ENCODE measurements at places on chromosomes 1 and 21. TPM values are rescaled to one million over a fixed set of nuclear protein-coding genes. Genes with fewer than 3 reads are reported as not detected.

S100A12 gene
- 14.9 TPM for total RNA-seq

SPRR2E gene
- not detected for total RNA-seq

SPAG17 gene
- 40.0 TPM for total RNA-seq

SNX7 gene
- 24.8 TPM for total RNA-seq

WDR3 gene
- 19.7 TPM for total RNA-seq

SEC16B gene
- 1.5 TPM for total RNA-seq

FNDC5 gene
- 5.3 TPM for total RNA-seq

TMCO2 gene
- not detected for total RNA-seq

MYOG gene
- not detected for total RNA-seq

ICOSLG gene
- 1.6 TPM for total RNA-seq

CD53 gene
- 59.9 TPM for total RNA-seq

- peak; percentile 69 for DNase-seq
- H3K4me1 ChIP-seq = peaks cover 4% of the 10 kb centered on the region
- H3K4me3 ChIP-seq = peak overlapping the region; percentile 99
These were observed 541 bp downstream of the USP48 start for GRCh38 chr1:21782349-21782867.

- H3K4me3 ChIP-seq = no peak overlapping the region
- no peak for DNase-seq
- H3K27ac ChIP-seq = no peak overlapping the region
These were observed 102.6 kb downstream of the ADSS2 start for GRCh38 chr1:244349103-244349531.

- H3K4me1 ChIP-seq = no peaks in the 10 kb centered on the region
- no peak for DNase-seq
- peaks cover 2% of the 10 kb centered on the region for H3K27me3 ChIP-seq
These were observed 61.9 kb downstream of the TBX15 start for GRCh38 chr1:118926261-118926660.

- H3K4me1 ChIP-seq = no peaks in the 10 kb centered on the region
- no peaks in the 10 kb centered on the region for H3K27me3 ChIP-seq
- H3K27ac ChIP-seq = no peak overlapping the region
- no peak for DNase-seq
These were observed 189.0 kb upstream of the ZRANB2 start for GRCh38 chr1:71269818-71270217.

DNA sequence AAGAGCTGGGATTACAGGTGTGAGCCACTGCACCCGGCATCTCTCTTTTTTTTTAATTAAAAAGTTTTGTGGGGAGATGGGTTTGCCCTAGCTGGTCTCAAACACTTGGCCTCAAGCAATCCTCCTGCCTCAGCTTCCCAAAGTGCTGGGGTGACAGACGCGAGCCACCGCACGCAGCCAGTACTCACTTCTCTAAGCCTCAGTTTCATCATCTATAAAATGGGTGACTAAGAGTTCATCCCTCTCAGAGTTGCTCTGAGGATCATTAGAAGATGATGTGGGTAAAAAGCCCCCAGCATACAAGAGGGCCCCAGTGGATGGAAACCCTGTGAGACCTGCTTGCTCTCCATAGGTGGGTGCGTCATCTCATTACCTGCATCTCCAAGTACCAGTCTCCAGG lies 2.5 kb upstream of the CATSPER4 start:
- H3K27me3 ChIP-seq = no peaks in the 10 kb centered on the region
- no peak overlapping the region for H3K27ac ChIP-seq
- no peaks in the 10 kb centered on the region for H3K4me1 ChIP-seq
- H3K36me3 ChIP-seq = peaks cover 14% of the 10 kb centered on the region
- DNase-seq = no peak

GRCh38 chr1:43235040-43235439 lies 34.7 kb upstream of the TMEM125 start:
- peaks cover 5% of the 10 kb centered on the region for H3K4me1 ChIP-seq
- no peak for DNase-seq
- H3K27ac ChIP-seq = no peak overlapping the region
- no peaks in the 10 kb centered on the region for H3K27me3 ChIP-seq

DNA sequence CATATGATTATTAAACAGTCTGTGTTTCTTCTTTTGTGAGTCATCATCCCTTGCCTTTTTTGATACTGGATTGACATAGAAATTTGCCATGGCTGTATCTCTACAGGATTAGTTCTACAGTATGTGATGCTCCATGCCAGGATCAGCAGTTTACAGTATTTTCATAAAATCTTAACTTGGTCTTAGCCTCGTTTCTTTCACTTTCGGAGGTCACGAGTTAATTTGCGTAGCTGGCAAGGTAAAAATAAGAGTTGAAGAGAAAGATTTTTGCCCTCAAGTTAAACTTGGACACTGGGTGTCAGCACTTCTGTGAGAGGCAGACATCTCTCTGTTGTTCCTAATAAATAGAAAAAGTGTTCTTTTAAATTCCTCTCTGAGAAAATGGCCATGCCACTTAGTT lies 79.1 kb downstream of the CACNA1E start:
- H3K27ac ChIP-seq = no peak overlapping the region
- no peaks in the 10 kb centered on the region for H3K27me3 ChIP-seq
- no peak for DNase-seq
- H3K36me3 ChIP-seq = no peaks in the 10 kb centered on the region
- H3K4me3 ChIP-seq = no peak overlapping the region

GRCh38 chr1:83776913-83777757 lies 221.8 kb downstream of the TTLL7 start:
- no peaks in the 10 kb centered on the region for H3K27me3 ChIP-seq
- H3K36me3 ChIP-seq = no peaks in the 10 kb centered on the region
- H3K4me1 ChIP-seq = no peaks in the 10 kb centered on the region
- no peak overlapping the region for H3K27ac ChIP-seq
- no peak overlapping the region for H3K4me3 ChIP-seq

DNA sequence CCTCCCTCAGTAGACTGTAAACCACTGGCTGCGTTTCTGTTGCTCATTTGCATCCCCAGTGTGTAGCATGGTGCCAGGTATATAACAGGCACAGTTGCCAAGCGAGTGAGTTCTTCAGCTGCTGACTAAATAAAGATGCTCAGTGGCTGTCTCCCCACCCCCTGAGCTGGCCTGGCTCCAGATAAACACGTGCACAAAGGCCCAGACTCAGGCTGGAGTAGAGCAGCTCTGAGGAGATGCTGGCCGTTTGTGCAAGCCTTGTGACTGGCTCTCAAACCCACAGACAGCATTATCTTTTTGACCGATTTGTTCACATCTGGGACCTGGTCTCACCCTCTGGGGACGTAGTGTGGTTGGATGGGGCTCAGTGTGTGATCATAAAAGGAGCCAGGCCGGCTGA lies 7.1 kb downstream of the CHRNB2 start:
- no peaks in the 10 kb centered on the region for H3K27me3 ChIP-seq
- H3K27ac ChIP-seq = no peak overlapping the region
- DNase-seq = peak; percentile 26
- H3K4me1 ChIP-seq = no peaks in the 10 kb centered on the region
- no peak overlapping the region for H3K4me3 ChIP-seq
- no peaks in the 10 kb centered on the region for H3K36me3 ChIP-seq

DNA sequence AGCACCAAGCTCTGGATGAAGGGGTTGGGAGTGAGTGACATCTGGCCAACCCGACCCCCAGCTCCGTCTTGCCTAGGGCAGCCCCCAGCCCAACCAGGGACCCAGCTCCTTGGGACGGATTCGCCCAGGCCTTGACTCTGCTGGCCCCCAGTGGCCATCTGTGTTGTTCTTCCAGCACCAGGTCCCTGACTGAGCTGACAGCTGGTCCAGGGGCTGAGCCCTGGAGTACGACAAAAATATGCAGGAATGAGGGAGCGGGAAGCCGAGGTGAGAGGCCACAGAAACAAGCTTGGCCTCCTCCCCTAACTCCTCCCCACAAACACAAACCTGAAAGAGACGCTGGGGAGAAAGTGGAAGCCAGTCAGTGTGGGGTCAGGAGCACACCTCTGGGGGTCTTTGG lies 55.0 kb upstream of the PAX7 start:
- peak; percentile 80 for DNase-seq
- no peaks in the 10 kb centered on the region for H3K36me3 ChIP-seq
- no peak overlapping the region for H3K27ac ChIP-seq

- H3K27ac ChIP-seq = no peak overlapping the region
- no peaks in the 10 kb centered on the region for H3K4me1 ChIP-seq
- H3K36me3 ChIP-seq = no peaks in the 10 kb centered on the region
- no peak overlapping the region for H3K4me3 ChIP-seq
- DNase-seq = no peak
- H3K27me3 ChIP-seq = no peaks in the 10 kb centered on the region
These were observed 177.5 kb downstream of the ZZZ3 start for GRCh38 chr1:77504986-77505385.

DNA sequence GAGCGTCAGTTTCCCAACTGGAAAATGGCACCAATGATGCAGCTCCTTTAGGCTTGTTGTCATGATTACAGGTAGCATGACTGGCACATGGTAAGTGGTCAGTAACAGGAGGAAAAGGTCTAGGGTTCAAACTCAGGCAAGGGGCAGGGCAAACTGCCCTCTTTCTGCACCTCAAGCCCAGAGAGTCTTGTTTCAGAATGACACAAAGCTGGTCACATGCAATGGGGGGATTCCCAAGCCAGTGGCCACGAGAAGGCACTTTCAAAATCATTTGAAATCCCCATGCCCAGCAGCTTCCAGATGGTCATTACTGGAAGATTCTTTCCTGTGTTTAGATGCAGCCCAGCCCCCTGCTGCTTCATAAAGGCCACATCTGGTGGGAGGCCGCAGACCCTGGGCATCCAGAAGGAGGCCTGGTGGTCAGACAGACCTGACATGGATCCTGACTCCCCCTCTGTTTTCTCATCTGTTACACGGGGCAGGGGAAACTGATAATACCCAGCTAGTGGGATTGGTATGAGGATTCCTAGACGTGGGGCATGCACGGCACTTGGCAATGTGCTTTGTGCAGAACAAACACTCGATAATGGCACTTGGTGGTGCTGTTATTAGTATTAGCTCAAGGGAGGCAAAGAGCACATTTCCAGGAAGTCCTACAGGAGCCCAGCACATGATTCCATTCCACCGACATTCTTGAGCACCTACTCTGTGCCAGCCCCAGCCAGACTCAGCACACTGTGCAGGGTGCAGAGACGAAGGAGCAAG lies 6.9 kb upstream of the PLA2G2D start:
- no peaks in the 10 kb centered on the region for H3K27me3 ChIP-seq
- no peaks in the 10 kb centered on the region for H3K36me3 ChIP-seq
- H3K4me1 ChIP-seq = no peaks in the 10 kb centered on the region
- H3K4me3 ChIP-seq = no peak overlapping the region
- H3K27ac ChIP-seq = no peak overlapping the region

- DNase-seq = no peak
- no peak overlapping the region for H3K4me3 ChIP-seq
- no peaks in the 10 kb centered on the region for H3K4me1 ChIP-seq
- no peaks in the 10 kb centered on the region for H3K27me3 ChIP-seq
These were observed 38.6 kb upstream of the ABCD3 start for GRCh38 chr1:94379615-94380014.

DNA sequence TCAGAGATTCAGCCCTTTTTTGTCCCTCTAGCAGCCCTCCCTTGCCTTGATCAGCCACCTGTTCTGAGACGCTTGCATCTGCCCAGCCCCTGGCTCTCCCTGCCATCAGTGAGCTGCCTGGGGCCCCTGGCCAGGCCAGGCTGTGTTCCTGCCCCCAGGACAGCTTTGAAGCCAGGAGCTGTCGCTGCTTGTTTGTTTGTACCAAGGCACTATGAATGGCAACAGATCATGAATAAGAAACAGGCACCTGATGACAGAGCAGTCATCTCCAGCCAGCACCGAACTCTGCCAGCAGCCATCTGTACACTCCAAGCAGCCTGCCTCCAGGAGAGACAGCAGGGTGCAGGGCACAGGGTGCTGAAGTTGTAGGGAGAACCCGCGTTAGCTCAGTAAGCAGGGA lies 8.1 kb upstream of the VWA5B1 start:
- no peak overlapping the region for H3K27ac ChIP-seq
- no peak for DNase-seq
- H3K36me3 ChIP-seq = no peaks in the 10 kb centered on the region
- H3K4me3 ChIP-seq = no peak overlapping the region

DNA sequence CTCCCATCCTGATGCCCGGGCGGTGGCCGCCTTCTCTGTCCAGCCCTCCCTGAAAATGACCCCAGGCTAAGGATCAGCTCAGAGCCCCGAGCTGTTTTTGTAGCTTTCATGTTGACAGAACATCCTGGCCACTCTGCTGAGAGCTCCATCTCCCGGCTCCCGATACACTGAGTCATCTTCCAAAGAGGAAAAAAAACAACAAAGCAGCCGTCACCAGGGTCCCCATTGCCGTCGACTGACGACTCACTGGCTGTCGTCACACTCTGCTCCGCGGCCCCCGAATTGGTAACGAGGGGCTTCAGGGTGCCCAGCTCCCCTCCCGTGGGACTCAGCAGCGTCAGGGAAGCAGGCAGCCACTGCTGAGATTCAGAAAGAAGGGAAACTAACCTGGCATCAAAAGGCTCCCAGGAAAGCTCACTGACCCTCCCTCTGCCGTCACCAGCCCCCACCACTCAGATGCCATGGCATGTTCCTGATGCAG lies 67.2 kb downstream of the CD46 start:
- DNase-seq = no peak
- no peaks in the 10 kb centered on the region for H3K27me3 ChIP-seq
- H3K4me3 ChIP-seq = no peak overlapping the region
- H3K4me1 ChIP-seq = peaks cover 5% of the 10 kb centered on the region
- peak overlapping the region; percentile 74 for H3K27ac ChIP-seq
- no peaks in the 10 kb centered on the region for H3K36me3 ChIP-seq

DNA sequence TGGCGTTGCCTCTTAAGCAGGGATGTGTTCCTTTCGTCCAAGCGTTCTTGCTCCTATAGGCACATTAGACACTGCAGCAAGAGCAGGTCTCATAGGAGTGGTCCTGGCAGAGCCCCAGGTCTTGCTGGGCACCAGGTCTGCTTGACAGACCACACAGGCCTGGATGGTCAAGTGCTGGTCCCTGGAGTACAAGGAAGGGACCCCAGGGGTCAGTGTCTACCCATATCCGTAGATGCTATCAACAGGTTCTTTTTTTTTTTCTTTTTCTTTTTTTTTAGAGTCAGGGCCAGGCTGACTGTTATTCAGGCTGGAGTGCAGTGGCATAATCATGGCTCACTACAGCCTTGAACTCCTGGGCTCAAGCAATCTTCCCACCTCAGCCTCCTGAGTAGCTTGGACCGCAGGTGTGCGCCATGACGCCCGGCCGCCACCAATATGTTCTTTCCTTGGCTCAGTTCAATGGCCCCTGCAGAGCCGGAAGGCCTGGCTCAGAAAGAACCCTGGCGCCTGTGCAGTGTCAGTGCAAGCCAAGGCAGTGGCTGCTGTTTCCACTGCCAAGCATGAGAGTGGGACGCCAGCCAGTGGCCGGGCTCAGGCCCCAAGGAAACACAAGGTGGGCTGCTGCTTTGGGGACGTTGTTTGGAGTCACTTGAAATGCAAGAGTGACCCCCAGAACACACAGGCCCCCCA lies 10.0 kb upstream of the TNFRSF8 start:
- H3K27ac ChIP-seq = no peak overlapping the region
- peaks cover 6% of the 10 kb centered on the region for H3K4me1 ChIP-seq
- no peak overlapping the region for H3K4me3 ChIP-seq

Measured in lung (tissue), 17 donors.